ENCODE measurements at places on chromosomes 2 and 18. TPM values are rescaled to one million over a fixed set of nuclear protein-coding genes. Genes with fewer than 3 reads are reported as not detected.

The KIF1A gene
- total RNA-seq = 0.50 TPM

The ONECUT2 gene
- total RNA-seq = 1.8 TPM

The GPR75 gene
- total RNA-seq = 0.53 TPM

The BUB1 gene
- total RNA-seq = 51.9 TPM

The SEMA4C gene
- total RNA-seq = 51.4 TPM

The SNRPD1 gene
- total RNA-seq = 68.4 TPM

The KATNAL2 gene
- 10.0 TPM for total RNA-seq

DNA sequence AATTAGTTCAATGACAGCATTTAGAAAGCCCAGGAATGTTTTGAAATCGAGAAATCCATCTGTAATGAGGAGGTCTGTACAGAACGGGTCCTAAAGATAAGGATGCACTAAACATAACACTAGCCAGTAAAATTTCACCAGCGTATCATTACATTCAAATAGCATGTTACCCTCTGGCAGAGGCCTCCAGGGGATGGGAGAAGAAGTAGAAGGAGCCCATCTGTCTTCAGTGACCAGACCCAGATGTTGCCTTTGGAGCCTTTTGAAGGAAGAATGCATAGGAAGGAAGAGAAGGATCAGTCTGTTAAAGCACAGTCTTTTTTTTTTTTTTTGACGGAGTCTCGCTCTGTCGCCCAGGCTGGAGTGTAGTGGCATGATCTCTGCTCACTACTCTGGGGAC is 86.1 kb upstream of the BCL2L11 start:
- DNase-seq = no peak

DNA sequence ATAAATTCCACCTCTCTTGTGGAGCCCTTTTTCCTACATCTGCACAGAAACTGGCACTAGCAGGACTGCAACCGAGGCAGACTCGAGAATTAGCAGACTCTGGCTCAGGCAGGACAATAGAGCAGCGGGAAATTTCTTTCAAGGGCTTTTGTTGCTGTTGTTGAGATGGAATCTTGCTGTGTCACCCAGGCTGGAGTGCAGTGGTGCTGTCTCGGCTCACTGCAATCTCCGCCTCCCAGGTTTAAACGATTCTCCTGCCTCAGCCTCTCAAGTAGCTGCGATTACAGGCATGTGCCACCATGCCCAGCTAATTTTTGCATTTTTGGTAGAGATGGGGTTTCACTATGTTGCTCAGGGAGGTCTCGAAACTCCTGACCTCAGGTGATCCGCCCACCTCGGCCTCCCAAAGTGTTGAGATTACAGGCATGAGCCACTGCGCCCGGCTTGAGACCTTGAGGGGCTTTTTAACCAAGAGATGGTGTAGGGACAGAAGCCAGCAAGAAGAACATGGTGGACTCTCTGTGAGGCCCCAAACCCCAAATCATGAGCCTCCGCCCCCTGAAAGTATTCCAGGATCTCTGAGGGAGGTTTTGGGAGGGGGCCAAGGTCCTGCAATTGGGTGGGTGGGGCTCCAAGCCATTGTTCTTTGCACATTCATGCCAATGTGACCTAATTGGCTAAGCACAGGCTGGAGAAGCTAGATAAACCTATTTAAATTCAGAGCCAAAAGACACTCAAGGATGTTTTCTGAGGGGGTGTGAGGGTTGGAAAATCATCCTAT is 68.4 kb upstream of the MSH2 start:
- no peak for DNase-seq

GRCh38 chr2:143467011-143467410 is 337.8 kb downstream of the ARHGAP15 start:
- DNase-seq = no peak

- DNase-seq = no peak
These were observed 684.1 kb upstream of the HS6ST1 start for GRCh38 chr2:129002751-129003150.

GRCh38 chr2:102606353-102606752 is 13.0 kb upstream of the SLC9A2 start:
- peak; percentile 71 for DNase-seq

- no peak for DNase-seq
These were observed 122.0 kb downstream of the COPS8 start for GRCh38 chr2:237207646-237208045.

- no peak for DNase-seq
These were observed 121.1 kb downstream of the SETBP1 start for GRCh38 chr18:44801781-44802180.

- no peak for DNase-seq
These were observed 500.5 kb downstream of the TSN start for GRCh38 chr2:122255924-122256323.

DNA sequence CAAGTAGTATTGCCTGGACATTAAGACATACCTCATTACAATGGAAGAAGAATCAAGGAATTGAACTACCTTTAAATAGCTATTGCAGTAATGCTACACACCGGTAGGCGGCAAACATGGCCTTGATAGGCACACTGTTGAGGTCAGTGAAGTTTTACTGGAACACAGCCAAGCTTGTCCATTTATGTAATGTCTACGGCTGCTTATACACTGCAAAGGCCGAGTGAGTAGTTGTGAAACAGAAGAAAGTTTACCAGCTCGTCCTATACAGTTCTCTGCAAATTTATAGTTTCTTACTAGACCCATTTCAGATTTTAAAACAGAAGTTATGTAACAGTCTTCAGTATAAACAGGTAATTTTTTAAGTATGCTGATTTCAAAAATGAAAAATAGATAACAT is 38.8 kb downstream of the PPP4R1 start:
- peak; percentile 92 for DNase-seq

DNA sequence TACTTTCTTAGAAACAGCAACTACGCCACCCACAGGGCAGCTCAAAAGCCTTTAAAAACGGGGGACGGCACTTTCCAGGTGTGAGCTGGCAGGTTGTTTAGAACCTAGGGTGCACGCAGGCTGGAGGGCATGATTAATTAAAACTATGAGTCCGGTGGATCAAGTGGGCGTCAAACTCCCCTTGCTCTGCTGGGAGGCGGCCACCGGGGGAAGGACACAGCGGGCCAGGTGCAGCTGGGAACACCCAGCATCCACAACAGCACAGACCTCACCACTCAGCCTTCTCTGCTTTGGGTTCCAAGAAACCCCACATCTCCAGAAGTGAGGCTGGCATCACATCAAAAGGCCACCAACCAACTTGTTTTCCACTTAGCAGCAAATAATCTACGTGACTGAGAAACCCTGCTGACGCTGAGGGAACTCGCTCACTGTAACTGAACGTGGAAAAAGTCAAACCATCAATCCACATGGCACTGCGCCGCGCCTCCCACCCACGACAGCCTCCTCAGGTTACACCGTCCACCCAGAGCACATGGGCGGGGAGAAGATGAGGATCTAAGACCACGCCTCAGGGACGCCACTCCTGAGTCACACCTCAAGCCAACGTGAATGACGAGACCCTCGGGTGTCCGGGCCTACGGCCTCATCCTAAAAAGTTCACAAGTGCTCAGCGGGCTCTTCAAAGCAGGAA is 118.2 kb downstream of the ZNF516 start:
- no peak for DNase-seq

DNA sequence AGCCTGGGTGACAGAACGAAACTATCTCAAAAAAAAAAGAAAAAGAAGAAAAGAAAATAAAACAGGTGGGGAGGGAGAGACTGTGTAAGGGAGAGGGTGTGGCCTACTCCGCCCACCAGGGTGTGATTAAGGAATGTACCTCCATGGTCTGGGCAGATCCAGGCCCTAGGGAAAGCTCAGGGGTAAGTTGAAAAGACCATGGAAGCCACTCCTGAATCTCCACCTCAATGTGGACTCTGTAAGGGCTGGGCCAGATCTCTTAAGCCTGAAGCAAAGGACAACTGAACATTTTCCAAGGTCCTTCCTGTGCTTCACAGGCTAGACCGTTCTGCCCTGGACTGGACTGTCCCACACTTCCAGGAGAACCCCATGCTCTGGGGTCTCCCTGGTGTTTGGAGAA is 9.7 kb upstream of the ATG16L1 start:
- no peak for DNase-seq

GRCh38 chr2:110770959-110771431 is 38.6 kb downstream of the ACOXL start:
- peak; percentile 6 for DNase-seq

GRCh38 chr2:205778356-205778755 is 96.1 kb downstream of the NRP2 start:
- no peak for DNase-seq

GRCh38 chr2:11097854-11098387 is 57.3 kb upstream of the SLC66A3 start:
- DNase-seq = no peak

All from SK-MEL-5 (cell line).